ENCODE measurements at places on chromosomes 13 and 19.

GRCh38 chr13:111361873-111362648, 41.6 kb downstream of the TEX29 start:
- no peak for DNase-seq

DNA sequence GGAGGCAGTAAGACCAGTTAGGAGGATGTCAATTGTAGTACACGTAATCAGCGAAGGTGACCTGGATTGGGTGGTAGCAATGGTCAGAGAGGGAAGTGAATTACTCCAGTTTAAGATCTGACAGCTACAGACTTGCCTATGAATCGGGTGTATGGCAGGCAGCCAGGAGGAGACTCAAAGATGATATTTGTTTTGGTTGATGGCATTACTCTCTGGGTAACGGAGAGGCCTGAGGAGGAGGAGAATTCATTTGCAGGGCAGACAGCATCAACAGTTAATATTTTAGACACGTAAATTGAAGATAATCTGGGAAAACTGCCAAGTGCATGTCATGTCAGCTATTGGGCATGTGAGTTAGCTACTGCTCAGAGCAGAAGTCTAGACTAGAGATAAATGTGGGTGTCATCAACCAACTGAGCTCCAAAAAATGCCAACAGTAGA, 109.2 kb downstream of the SGCG start:
- DNase-seq = no peak

GRCh38 chr13:26221721-26222519, at the start of gene RNF6:
RNF6 (minus strand) TSS chr13:26222314; CDS start chr13:26219649, 2,665 bp downstream.
- DNase-seq = peak; percentile 93

- DNase-seq = peak; percentile 30
Observed at GRCh38 chr13:40152145-40152544, 496.7 kb downstream of the COG6 start.

GRCh38 chr13:40787062-40787461, 2.3 kb upstream of the SLC25A15 start:
- DNase-seq = no peak

GRCh38 chr19:1836458-1837221, 11.6 kb downstream of the REXO1 start:
- DNase-seq = no peak

GRCh38 chr19:42290523-42291434, 11.2 kb upstream of the PRR19 start:
- DNase-seq = peak; percentile 67

- no peak for DNase-seq
Observed at GRCh38 chr13:71148396-71148795, 718.6 kb downstream of the DACH1 start.

DNA sequence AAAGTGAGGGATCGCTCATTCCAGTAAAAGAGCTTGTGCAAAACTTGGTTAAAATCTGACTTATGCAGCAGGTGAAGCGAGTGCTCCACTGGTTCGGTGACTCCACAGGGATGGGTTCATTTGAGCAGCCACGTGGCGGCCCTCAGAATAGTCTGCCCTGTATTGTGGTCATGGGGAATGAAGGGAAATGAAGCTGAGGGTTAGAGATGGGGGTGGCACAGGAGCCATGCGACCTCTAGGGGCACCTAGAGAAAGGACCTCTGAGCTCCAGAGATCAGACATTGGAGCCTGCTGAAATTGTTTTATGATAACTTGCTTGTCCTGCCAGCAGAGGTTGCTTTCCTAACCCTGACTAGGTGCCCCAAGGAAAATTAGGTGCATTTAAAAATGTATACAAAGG, 26.6 kb downstream of the CBY2 start:
- peak; percentile 51 for DNase-seq

GRCh38 chr13:101317986-101318523, 98.3 kb downstream of the NALCN start:
- DNase-seq = no peak

DNA sequence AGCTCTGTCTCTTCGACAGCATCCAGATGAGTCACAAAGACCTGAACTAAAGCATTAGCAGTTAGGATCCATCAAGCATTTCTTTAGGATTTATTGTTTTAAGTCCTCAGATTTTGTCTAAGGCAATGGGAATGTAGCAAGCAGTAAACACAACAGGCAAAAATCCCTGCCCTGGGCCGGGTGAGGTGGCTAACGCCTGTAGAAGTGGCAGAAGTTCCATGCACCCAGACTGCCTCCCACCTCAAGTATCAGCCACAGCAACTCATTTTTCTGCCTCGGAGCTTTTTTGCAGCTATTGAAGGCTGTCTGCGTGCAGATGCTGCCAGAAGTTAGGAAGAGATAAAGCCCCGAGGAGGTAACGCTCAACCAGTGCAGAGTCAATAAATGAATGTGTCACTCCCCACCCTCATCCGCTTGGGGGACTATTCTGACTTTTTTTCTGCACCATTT, 47.1 kb upstream of the MRI1 start:
- no peak for DNase-seq

- no peak for DNase-seq
Observed at GRCh38 chr19:5113633-5114586, 145.0 kb downstream of the KDM4B start.

GRCh38 chr13:108463340-108463739, 166.1 kb upstream of the MYO16 start:
- no peak for DNase-seq

GRCh38 chr13:62837895-62838294, 1422.2 kb upstream of the PCDH20 start:
- no peak for DNase-seq

DNA sequence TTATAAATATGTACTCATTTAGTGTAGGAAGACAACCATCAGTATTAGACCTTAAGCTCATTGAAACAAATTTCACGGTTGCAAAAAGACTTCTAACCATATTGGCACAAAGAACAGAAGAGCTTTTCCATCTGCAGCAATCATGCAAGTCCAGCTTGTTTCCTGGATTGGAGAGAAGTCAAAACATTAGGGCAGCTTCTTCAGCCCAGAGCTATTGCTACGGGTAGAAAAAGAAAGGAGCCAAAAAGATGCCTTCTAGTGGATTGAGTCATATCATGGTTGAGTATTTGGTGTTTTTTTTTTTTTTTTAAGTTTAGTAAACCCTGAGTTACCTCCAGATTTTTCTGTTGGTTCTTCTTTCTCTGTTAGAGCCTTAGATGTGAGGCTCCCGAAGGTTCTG, 99.8 kb downstream of the WDFY2 start:
- no peak for DNase-seq

- DNase-seq = no peak
Observed at GRCh38 chr13:30465343-30465592, 468 bp downstream of the HMGB1 start.

- peak; percentile 19 for DNase-seq
Observed at GRCh38 chr13:78599645-78600279, 3.6 kb downstream of the POU4F1 start.

- no peak for DNase-seq
Observed at GRCh38 chr13:99057310-99057975, 79.6 kb upstream of the DOCK9 start.

DNA sequence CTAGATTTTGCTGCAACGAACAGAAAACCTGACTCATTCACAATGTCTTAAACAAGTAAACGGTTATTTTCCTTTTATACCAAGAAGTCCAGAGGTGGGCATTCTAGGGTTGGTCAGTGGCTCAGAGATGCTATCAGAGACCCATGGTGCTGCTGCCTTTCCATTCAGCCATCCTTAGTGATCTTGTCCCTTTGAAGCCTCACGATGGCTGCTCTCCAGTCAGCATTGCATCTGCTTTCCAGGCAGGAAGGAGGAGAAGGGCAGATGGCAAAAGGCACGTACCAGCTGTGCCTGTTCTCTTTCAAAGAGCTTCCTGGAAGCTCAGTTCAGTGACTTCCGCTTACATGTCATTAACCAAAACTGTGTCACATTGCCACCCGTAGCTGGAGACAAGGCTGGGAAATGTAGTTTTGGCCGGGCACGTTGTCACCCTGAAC, 30.1 kb downstream of the WDFY2 start:
- peak; percentile 87 for DNase-seq

DNA sequence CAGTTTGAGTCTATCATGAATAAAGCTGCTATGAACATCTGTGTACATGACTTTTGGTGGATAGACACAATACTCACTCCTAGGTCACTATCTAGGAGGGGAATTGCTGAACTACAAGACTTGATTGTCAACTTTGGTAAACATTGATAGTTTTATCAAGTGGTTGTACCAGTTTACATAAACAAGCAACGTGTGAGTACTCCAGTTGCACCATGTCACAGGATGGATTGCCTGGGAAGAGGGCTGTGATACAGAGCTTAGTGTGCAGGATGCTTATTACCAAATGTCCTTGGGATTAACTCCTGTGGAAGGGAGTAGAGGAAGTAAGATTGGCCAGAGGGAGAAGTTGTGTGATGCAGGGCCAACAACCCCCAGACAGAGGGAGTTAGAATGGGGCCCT, 37.7 kb downstream of the RAP2A start:
- DNase-seq = no peak

DNA sequence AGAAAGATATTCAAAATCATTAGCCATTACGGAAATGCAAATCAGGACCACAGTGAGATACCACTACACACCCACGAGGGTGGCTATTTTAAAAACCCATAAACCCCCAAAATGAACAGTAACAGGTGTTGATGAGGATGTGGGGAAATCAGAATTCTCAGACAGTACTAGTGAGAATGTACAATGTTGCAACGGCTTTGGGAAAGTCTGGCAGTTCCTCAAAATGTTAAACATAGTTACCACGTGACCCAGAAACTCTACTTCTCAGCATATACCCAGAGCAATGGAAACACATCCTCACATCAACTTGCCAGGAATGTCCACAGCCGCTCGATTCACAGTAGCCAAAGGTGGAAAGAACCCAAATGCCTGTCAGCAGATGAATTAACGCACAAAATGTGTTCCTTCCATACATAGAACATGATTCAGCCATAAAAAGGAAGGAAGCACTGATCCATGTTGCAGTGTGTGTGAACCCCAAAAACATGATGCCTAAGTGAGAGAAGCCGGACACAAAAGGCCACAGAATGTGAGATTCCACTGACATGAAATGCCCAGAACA, 7.0 kb downstream of the PLVAP start:
- DNase-seq = peak; percentile 87

DNA sequence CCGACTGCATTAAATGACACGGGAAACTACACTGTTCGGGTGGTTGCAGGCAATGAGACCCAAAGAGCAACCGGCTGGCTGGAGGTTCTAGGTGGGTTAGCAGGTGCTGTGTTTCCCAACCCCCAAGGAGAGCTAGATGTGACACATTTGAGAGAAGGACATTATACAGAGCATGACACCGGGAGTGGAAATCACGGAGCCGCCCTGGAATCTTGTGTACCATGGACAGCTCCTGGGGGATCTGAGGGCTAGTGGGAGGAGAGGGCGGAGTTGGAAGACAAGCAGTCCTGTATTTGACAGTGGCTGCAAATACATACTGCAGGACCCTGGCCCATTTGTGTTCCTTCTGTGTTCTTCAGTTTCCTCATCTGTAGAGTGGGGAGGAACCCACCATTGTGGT, 2.3 kb downstream of the CEACAM18 start:
- peak; percentile 67 for DNase-seq

DNA sequence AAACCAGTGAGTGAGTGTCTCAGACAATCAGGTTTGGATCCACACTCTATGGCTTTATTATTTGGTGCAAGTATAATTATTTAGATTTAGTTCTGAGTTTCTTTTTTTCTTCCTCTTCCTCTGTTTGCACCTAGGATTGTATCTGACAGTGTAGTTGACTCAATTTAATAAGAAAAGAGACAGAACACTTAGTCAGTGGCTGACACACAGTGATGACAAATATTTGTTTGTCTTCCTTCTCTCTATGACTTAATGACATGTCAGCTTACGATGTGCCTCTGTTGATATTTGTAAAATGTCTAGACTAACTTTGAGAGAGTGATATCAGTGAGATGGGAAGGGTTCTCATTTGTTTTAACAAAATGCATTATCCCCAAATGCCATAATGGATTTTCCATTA, 129.5 kb upstream of the SLC10A2 start:
- DNase-seq = no peak

GRCh38 chr19:2132731-2133490, 18.5 kb downstream of the AP3D1 start:
- no peak for DNase-seq

DNA sequence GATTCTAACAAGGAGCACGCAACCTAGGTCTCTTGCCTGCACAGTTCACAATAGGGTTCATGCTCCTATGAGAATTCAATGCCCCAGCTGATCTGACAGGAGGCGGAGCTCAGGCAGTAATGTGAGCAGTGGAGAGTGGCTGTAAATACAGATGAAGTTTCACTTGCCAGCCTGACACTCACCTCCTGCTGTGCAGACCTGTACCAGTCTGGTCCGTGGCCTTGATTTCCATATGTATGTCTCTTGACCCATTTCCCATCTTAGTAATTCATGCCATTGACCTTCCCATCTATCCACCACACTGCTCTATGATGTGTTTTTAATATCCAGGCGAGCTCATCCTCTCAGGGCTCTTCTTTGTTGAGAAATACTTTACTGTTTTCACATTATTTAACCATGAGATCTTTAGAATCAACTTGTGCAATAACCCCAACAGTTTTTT, 95.2 kb downstream of the LRCH1 start:
- DNase-seq = peak; percentile 20

GRCh38 chr13:78100486-78100885, 181.9 kb upstream of the EDNRB start:
- DNase-seq = no peak

DNA sequence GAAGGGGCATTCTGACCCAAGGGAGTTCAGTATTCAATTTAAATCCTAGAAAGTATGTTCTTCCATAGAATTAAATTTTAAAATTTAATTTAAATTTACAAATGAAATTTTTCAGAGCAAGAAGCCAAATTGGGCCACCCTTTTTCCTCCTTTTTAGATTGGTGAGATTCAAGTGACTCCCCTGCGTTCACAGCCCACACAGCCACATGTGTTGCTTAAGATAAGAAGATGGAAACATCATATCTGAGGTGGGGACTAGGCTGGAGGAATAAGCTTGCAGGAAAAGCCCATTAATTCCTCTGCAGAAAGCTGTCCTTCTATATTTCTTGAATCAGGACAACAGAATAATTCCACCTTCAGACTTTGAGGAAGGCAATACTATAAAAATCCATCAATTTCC, 392.7 kb upstream of the ZNF507 start:
- no peak for DNase-seq

DNA sequence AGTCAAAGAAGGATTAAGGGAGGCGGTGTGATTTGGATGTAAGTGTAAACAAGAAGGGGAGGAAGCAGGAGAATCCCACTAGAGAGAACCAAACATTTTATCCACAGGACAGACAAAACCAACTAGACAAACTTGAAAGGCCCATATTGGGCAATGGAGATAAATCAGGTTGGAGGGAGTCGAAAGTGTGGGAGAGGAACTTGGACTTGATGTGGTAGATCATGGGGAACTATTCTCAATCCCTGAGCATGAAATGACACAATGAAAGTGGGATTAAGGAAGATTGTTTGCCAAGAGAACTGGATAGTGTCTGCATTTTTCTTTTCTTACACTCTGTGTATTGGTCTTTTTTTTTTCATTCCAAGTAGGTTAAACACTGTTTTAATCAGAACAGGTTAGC, 17.9 kb downstream of the GPR183 start:
- no peak for DNase-seq

DNA sequence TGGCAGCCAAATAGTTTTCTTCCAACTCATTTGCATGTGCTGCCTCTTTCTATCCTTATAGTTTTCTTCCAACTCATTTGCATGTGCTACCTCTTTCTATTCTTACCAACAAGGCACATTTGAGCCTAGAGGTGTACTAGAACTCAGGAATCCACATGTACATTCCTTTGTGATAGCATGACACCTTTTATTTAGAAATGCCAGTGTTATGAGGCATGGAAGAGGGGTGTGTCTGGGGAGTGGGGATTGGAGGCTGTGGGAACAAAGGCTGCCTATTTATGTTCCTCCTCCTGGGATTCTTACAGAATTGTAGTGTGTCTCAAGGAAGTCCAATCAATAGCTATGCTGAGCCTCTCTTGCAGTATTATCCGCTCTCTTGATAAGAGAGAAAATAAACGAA, 966.7 kb downstream of the PCDH17 start:
- no peak for DNase-seq

All from Kasumi-1 (cell line).